ENCODE measurements at places on chromosomes 2 and 18.

DNA sequence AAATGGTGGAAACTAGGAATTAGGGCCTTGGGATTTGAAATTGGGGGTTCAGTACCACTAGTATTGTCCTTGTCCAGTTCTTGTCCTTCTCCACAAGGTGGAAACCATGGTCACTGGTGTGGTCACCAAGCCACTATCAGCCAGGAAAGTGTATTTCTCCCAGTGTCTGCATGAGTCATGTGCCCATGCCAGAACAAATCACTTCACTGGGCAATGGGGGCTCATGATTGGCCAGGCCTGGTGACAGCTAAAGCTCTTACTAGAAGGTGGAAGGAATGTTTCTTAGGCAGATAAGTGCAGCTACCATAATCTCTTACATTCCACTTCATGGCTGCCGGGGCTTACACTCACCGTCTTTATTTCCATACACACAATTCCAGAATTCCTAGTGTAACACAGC lies 124.8 kb upstream of the TACR1 start:
- no peaks in the 10 kb centered on the region for H3K36me3 ChIP-seq
- no peak for DNase-seq
- peaks cover 2% of the 10 kb centered on the region for H3K4me1 ChIP-seq
- H3K27ac ChIP-seq: no peak overlapping the region

GRCh38 chr18:28062443-28062842 lies 114.5 kb downstream of the CDH2 start:
- no peak overlapping the region for H3K4me3 ChIP-seq
- no peaks in the 10 kb centered on the region for H3K4me1 ChIP-seq
- H3K27me3 ChIP-seq: no peaks in the 10 kb centered on the region
- H3K36me3 ChIP-seq: no peaks in the 10 kb centered on the region
- no peak for DNase-seq

DNA sequence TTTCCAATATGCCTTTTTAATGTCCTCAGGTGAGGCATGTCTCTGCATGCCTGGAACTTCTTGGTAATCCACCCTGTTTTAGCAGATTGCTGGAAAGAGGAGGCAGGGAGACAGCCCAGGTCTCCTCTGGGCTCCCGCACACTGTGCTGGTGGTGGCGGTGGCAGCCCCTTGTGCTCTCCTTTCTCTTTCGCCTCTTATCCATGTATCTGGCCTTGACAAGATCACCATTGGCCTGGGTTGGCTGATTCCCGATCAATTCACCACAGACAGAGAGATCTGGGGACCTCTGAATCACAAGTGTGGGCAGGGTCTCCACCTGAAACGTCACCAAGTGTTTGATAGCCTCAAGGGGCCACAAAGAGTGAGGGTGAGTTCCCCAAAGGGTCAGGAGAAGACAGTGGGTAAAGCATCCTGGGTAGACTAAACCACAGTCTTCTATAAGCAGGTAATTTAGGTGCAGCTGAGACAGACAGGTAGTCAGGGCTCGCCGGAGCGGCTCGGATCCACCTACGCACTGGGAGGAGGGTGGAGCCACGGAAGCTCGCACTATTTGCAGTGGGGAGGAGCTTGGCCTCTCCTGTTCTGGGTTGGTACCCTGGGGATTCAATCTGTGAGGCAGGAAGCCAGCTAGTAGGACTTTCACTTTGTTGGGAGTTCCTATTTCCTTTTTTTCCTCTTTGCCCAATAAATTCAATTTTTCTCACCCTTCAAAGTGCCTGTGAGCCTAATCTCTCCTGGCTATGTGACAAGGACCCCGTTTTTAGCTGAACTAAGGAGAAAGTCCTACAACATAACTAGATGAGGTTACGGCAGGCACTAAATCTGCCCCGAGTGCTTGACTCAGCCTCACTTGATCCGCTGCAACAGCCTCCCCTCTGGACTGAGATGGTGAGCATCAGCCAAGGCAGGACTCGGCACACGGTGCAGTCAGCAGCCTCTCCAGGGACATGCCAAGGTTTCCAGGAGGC lies 57.6 kb downstream of the SLC4A3 start:
- H3K27me3 ChIP-seq: peaks cover 33% of the 10 kb centered on the region
- H3K36me3 ChIP-seq: no peaks in the 10 kb centered on the region
- H3K4me3 ChIP-seq: peak overlapping the region; percentile 68
- peaks cover 8% of the 10 kb centered on the region for H3K4me1 ChIP-seq
- H3K27ac ChIP-seq: no peak overlapping the region

- H3K27ac ChIP-seq: no peak overlapping the region
- H3K27me3 ChIP-seq: no peaks in the 10 kb centered on the region
- no peak overlapping the region for H3K4me3 ChIP-seq
- peaks cover 9% of the 10 kb centered on the region for H3K4me1 ChIP-seq
Measured at GRCh38 chr2:178455947-178456346, 4.8 kb downstream of the PJVK start.

GRCh38 chr2:166373951-166374350 lies 1.8 kb downstream of the SCN9A start:
- no peaks in the 10 kb centered on the region for H3K36me3 ChIP-seq
- DNase-seq: no peak
- peaks cover 10% of the 10 kb centered on the region for H3K4me1 ChIP-seq
- no peak overlapping the region for H3K27ac ChIP-seq
- peaks cover 47% of the 10 kb centered on the region for H3K27me3 ChIP-seq
- no peak overlapping the region for H3K4me3 ChIP-seq

DNA sequence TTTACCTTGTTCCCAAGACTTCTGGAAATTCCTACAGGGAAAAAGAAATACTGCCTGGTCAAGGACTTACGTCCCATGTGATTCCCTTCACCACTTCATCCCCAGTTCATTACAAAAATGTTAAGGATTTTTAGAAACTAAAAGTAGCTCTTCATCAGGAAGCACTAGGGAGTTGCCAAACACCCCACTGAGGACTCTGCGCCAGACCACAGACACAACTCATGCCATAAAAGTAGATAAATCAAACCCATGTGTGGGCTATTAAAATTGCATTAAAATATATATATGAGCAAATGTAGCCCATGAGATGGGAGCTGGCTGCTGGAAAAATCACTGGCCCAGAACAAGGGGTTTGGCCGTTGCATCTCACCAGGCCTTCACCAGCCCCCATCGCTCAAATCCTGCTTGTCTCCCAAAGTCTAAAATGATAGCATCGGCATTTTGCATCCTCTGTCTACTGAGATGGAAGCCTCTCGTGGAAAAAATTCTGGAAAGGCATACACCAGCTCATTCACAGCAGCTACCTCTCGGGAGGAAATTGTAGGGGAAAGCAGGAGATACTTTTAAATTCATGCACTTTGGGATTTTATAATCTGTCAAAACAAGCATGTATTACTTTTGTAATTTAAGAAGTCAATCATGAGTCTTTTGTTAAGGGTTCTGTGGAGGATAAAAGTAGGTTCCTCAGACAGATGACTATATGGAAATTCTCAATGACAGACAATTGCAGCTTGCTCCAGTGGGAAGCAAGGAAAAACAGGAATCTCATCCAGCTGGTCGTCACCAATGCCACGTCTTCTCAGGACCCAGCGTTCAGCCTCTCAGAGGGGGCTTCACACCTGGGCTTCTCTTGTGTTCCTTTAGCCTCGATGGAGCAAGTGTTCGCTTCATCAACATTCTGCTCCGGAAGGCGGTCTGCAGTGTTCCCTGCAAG lies 113.9 kb downstream of the MREG start:
- no peaks in the 10 kb centered on the region for H3K36me3 ChIP-seq
- no peak for DNase-seq
- H3K27me3 ChIP-seq: peaks cover 11% of the 10 kb centered on the region

DNA sequence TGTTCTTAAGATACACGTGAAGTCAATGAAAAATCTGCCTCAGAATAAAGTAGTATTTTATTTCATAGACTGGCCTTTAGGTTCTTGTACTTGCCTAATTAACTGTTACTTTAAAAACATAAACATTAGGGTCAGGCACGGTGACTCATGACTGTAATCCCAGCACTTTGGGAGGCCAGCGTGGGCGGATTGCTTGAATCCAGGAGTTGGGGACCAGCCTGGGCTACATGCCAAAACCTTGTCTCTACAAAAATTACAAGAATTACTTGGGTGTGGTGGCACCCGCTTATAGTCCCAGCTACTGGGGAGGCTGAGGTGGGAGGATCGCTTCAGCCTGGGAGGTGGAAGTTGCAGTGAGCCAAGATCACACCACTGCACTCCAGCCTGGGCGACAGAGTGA lies 16.0 kb upstream of the SNORC start:
- H3K4me3 ChIP-seq: no peak overlapping the region
- peaks cover 8% of the 10 kb centered on the region for H3K4me1 ChIP-seq
- peaks cover 93% of the 10 kb centered on the region for H3K36me3 ChIP-seq
- no peaks in the 10 kb centered on the region for H3K27me3 ChIP-seq
